Forelimb muscle (tissue), 1 donor: ENCODE measurements at places on chromosomes 16 and 17.

DNA sequence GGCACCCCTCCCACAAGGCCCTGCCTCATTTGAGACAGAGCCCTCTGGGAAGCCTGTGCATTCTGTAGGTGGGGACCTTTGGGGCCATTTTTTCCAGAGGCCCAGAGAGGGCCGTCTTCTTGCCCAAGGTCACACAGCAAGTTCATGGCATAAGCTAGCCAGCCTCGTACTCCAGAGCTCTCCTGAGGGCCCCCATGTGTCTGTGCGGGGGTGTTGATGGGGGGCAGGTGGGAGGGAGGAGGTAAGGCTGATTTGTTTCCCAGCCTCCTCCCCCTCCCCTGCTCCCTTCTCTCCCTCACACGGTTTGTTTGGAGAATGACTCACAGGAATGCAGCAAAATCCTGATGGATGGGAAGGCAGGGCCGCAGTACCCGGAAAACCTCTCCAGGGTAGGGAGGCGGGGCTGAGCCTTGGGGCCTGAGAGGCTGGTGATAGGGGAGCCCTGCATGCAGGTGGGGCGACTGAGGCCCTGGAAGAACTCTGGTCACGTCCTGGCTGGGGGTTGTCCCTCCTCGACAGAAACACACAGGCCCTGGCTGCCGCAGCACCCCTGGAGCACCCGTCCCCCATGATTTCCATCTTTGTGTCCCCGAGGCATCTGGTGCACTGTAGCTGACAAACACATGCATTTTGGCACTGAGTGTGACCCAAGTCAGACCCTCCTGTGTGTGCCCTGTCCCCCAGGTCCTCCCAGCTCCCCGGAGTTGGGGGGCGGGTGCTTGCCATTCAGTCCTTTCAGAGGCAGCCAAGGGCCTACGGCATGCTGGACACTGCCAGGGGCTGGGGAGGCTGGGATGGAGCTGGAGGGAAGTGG lies 29.7 kb downstream of the RAI1 start:
- no peak for DNase-seq

DNA sequence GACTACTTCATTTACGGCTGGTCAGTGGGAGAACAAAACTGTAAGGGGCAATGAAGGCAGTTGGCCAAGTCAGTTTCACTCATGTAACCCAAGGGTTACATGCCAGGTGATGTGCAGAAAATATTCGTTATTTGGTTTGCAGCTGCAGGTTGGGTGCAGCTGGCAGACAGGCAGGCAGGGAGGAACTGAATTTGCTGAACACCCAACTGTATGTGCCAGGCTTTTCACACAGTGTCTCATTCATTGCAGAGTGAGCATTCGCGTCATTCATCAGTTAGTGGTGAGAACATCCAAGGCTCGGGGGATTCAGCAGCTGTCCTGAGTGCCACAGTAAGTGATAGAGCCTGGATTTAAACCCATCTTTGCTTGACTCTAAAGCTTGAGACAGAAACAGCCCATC lies 59.7 kb downstream of the ABCC6 start:
- no peak for DNase-seq

DNA sequence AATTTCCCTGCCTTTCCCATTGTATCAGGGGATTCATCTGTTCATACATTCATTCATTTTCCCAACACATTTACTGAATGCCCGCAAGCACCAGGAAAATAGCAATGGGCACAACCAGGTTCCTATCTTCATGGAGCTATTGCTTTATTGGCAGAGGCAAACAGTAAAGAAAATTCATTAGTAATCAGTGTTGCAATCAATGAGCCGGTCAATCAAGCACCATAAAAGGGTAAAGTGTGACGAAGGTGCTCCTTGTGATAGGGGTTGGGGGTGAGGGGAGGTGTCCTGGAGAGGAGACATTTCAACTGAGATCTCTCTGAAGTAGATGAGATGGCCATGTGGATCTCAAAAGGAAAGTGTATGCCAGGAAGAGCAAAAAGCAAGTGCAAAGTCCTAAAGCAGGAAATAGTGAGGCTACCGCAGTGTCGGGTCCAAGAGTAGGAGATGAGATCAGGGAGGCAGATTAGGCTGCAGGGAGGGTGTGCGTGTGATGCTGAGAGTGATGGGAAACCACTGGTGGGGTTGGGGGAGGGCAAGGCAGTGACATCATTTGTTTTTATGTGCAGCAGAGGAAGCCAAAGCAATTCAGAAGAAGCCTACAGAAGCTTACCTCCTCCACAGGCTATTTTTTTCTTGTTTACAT lies 28.4 kb downstream of the CDH13 start:
- DNase-seq = no peak

DNA sequence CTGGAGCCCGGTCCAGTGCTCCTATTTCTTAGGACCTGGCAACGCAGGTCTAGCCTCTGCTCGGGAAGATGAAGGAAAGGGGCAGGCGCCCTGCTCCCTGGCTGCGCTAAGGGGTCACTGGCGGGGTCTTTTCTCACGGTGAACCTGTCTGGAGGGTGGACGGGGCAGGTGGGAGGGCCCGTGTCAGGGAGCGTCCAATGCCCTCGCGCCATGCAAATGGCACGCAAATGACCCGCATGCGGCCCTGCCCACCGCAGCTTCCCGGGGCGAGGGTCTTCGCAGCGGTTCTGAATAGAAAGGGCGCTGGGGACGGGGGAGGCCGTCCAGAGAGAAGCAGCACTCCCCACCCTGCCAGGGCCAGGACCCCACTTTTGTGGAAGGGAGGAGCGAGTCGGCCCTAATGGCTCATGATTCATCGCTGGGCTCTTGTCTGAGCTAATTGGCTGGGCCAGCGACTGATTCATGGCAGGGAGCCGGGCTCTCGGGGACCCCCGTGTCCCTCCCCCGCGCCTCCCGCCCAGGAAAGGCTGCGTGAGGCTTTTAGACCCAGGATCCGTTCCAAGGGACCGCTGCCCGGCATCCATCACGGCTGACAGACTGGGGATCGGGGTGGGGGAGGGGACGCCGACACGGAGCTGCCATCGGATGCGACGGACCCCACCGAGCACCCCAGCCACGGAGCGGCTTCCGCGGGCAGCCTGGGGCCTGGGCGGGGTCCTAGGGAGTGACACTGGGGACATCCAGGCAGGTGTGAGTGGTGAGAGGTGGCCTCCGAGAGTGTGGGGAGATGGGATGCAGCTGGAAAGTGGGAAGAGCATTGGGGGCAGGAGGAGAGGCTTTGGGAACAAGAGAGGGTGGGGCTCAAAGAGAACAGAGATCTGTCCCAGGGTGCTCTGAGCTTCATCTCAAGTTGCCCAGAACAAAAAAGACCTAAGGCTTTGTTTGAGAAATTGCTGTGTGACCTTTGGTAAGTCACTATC lies 25.0 kb upstream of the NGFR start:
- no peak for DNase-seq

DNA sequence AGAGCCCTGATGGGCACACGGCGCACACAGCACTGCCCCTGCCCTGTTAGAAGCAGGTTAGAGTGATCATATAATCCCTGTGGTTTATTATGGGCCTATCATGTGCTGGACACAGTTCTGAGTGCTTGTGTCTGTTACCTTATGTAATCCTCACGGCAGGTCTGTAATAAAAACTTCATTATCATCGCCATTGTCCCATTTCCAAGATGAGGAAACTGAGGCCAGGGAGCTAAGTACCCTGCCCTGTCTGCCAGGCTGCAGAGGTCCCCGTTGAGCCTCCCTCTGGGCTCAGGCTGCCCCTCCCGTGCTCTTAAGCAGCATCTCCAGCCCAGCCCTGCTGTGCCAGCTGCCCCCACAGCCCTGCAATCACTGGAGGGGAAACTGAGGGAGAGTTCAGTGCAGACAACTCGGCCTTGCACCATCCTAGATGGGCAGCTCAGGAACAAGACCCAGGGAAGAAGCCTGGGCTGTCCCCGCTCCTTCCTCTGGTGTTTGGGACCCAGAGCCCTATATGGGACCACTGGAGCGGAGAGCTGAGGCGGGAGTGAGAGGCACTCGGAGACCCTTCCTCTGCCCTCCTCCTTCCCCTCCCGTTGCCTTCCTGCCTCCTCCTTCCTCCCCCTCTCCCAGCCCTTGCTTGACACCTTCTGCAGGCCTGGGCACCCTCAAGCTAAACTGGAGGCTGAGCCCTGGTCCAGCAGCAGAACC lies 42.0 kb downstream of the WNT3 start:
- DNase-seq = no peak

DNA sequence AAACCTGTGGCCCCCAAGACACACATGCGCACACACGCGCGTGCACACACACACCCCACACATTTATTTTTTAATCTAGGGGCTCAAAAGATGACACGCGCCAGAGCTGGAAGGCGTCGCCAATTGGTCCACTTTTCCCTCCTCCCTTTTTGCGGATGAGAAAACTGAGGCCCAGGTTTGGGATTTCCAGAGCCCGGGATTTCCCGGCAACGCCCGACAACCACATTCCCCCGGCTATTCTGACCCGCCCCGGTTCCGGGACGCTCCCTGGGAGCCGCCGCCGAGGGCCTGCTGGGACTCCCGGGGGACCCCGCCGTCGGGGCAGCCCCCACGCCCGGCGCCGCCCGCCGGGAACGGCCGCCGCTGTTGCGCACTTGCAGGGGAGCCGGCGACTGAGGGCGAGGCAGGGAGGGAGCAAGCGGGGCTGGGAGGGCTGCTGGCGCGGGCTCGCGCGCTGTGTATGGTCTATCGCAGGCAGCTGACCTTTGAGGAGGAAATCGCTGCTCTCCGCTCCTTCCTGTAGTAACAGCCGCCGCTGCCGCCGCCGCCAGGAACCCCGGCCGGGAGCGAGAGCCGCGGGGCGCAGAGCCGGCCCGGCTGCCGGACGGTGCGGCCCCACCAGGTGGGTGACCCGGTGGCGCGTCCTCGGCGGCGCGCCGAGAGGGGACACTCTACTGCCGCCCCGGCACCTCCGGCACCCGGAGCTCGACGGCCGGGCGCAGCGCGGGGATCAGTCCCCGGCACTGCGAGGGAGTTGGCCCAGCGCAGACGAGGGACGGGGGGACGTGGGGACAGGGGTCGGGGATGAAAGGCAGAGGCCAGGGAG lies at the start of gene STAT5A:
Gene STAT5A, plus strand, starts transcription at position 522 of the 826 bp plus-strand sequence. CDS start 914 bp downstream, outside the sequence.
- peak; percentile 78 for DNase-seq

- DNase-seq = no peak
Observed at GRCh38 chr16:8941718-8942344, 21.9 kb downstream of the USP7 start.

DNA sequence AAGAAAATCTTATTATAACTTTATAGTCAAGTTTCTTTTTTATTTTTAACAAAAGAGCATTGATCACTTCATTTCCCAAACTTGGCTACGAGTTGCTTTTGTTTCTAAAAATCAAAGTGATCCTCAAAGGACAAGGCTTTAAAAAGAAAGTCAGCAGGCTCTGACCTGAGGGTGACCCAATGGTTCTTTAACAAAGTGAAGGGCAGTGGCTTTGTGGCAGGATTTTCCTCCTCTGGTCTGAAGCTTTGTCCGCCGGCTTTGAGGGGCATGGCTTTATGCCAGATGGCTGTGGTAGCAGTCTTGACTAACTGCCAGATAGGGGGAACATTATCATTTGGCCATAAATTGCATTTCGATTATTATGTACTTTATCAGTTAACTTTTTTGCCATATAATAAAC lies 28.5 kb downstream of the IQCK start:
- no peak for DNase-seq

- DNase-seq = no peak
Observed at GRCh38 chr16:89956505-89957215, 8.1 kb downstream of the DEF8 start.

- no peak for DNase-seq
Observed at GRCh38 chr17:36034127-36034526, 16.4 kb upstream of the CCL23 start.
